ENCODE measurements at places on chromosomes 13 and 19.

- no peak for DNase-seq
Observed at GRCh38 chr13:55229906-55230569, 1910.7 kb upstream of the PRR20A start.

- DNase-seq: no peak
Observed at GRCh38 chr13:20609145-20609544, 42.2 kb downstream of the IFT88 start.

DNA sequence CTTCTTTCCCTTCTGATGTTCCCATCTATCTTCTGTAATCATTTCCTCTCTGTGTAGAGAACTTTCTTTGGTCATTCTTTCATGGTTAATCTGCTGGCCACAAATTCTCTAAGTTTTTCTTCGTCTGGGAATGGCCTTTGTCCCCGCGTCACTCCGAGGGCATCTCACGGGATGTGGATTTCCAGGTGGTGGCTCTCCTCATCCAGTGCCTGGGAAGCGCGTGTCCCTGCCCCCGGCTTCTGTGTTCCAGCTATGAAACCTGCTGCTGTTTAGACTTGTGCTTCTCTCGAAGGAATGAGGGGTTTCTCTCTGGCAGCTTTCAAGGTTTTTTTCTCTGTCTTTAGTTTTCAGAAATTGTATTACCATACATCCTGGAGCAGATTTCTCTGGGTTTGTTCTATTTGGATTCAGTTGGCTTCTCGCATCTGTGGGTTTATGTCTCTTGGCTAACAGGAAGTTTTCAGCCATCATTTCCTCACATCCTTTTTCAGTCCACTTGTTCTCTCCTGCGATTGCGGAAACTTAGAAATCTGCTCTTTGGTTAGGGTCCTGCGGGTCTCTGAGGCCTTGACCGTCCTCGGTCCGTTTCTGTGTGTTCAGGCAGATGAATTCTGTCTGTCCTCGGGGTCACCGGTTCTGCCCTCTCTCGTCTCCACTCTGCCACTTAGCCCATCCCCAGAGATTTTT is 36.9 kb upstream of the DCUN1D2 start:
- no peak for DNase-seq

GRCh38 chr13:113652404-113653263 is 5.4 kb downstream of the ATP4B start:
- no peak for DNase-seq

GRCh38 chr19:49894011-49894664 is 2.5 kb downstream of the IL4I1 start:
- no peak for DNase-seq

- DNase-seq: no peak
Observed at GRCh38 chr13:59424661-59425060, 739.1 kb downstream of the DIAPH3 start.

All from left renal pelvis (tissue), 4 donors.